Large intestine (tissue), 12 donors: ENCODE measurements at places on chromosomes 5 and 9. TPM values are rescaled to one million over a fixed set of nuclear protein-coding genes. Genes with fewer than 3 reads are reported as not detected.

DNA sequence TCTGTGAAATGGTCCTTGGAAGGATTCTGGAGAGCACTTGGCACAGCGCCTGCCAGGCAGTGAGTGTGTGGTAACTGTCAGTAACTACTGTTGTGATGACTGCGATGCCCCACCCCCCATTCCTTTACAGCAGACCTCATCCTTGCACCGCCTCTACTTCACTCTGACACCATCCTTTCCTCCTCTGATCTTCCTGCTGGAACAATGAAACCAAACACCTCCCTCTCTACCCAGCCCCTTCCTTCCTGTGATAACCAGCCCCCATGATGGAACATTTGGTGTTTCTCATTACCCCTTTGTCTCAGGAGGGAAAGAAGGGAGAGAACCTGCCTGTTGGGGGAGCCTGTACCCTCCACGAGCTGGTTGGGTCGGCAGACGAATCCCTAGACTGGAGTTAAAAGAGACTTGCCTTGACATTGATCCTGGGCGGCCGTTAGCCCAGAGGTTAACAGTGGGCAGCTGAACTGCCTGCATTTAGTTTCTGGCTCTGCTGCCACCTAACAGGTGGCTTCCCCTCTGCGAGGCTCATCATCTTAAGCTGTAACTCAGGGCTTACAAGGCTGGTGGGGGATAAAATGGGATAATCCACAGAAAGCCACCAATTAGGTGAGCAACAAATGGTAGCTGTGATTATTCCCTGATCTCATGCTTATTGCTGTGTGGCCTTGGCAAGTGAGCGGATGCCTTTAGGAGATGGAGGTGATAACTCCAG, 34.2 kb upstream of the GRPEL2 start:
- H3K4me1 ChIP-seq, result no peaks in the 10 kb centered on the region
- no peak overlapping the region for H3K27ac ChIP-seq
- no peaks in the 10 kb centered on the region for H3K36me3 ChIP-seq
- no peak for DNase-seq
- no peak overlapping the region for H3K4me3 ChIP-seq

DNA sequence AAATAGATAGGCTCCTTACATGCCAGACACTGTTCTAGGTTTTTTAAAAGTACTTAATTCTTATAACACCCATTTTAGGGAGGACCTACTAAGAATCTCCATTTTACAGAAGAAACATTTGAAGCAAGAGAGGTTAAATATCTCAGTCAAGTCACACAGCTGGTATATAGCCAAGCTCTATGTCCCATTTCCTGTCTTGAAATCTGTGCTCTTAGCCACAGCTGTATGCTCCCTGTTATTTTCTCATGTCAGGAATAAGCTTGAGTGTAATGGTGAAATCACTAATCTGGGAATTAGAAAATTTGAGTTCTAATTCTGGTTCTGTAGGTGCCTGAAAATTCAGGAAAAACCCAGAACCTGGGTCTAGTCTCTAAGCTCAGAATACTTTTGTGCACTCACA, 208.7 kb downstream of the BRINP1 start:
- no peaks in the 10 kb centered on the region for H3K27me3 ChIP-seq
- H3K36me3 ChIP-seq, result no peaks in the 10 kb centered on the region
- no peak for DNase-seq
- no peak overlapping the region for H3K27ac ChIP-seq
- no peak overlapping the region for H3K4me3 ChIP-seq

DIAPH1 gene
- 89.4 TPM for polyA plus RNA-seq

SLC1A3 gene
- 4.2 TPM for polyA plus RNA-seq

HRCT1 gene
- 1.6 TPM for polyA plus RNA-seq

GRCh38 chr9:100626949-100627348, 49.1 kb downstream of the CAVIN4 start:
- no peaks in the 10 kb centered on the region for H3K27me3 ChIP-seq
- no peaks in the 10 kb centered on the region for H3K4me1 ChIP-seq
- no peak overlapping the region for H3K27ac ChIP-seq

MYMK gene
- polyA plus RNA-seq, result 0.13 TPM

- H3K4me3 ChIP-seq, result no peak overlapping the region
- H3K27ac ChIP-seq, result no peak overlapping the region
- DNase-seq, result no peak
- H3K36me3 ChIP-seq, result no peaks in the 10 kb centered on the region
- H3K27me3 ChIP-seq, result no peaks in the 10 kb centered on the region
Measured at GRCh38 chr5:135322744-135323143, 76.3 kb downstream of the MACROH2A1 start.

CEL gene
- 268 TPM for polyA plus RNA-seq

DNA sequence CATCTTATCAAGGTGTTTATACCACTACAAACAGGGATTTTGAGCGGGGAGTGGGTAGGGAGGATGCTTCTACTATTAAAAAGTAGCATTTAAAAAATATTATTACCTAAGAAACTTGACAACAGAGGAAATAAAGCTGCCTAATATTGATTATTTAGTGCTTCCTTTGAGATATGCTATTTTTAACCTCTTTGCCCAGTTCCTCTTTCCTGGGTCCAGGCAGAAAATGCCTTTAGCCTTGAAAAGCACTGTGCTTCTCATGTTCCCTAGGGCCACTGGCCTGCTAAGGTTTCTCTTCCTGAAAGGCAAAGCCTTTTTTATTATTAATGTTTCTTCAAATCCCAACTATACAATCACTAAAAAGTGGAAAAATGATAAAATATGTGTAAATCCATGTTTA, 217.2 kb upstream of the HAPLN1 start:
- H3K4me1 ChIP-seq, result no peaks in the 10 kb centered on the region
- H3K27ac ChIP-seq, result no peak overlapping the region
- DNase-seq, result no peak
- no peak overlapping the region for H3K4me3 ChIP-seq
- no peaks in the 10 kb centered on the region for H3K27me3 ChIP-seq

ELAVL2 gene
- polyA plus RNA-seq, result 1.2 TPM

DNA sequence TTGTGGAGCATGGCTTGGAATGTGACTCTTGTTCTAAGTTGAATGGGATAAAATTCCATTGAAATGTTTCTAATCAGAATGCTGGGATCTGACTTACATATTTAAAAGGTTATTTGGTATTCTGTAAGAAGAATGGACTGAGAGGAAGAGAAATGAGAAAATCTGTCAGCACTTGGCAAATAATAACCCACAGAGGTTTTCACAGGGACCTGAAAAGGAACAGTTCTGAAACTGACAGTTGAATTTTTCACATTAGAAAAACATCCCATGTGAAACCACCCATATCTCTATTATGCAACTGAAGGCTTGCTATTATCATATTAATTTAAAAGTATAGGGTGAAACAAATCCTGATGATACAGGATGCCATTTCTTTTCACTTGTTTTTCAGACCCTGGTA, 302.7 kb downstream of the EPB41L4A start:
- no peaks in the 10 kb centered on the region for H3K36me3 ChIP-seq
- no peak overlapping the region for H3K4me3 ChIP-seq
- no peaks in the 10 kb centered on the region for H3K4me1 ChIP-seq
- H3K27me3 ChIP-seq, result no peaks in the 10 kb centered on the region
- H3K27ac ChIP-seq, result no peak overlapping the region

- H3K27me3 ChIP-seq, result no peaks in the 10 kb centered on the region
- H3K36me3 ChIP-seq, result no peaks in the 10 kb centered on the region
- H3K27ac ChIP-seq, result no peak overlapping the region
- no peak for DNase-seq
- no peak overlapping the region for H3K4me3 ChIP-seq
- no peaks in the 10 kb centered on the region for H3K4me1 ChIP-seq
Measured at GRCh38 chr5:115737452-115737851, 79.0 kb downstream of the CDO1 start.

PTPRD gene
- 12.0 TPM for polyA plus RNA-seq

DNA sequence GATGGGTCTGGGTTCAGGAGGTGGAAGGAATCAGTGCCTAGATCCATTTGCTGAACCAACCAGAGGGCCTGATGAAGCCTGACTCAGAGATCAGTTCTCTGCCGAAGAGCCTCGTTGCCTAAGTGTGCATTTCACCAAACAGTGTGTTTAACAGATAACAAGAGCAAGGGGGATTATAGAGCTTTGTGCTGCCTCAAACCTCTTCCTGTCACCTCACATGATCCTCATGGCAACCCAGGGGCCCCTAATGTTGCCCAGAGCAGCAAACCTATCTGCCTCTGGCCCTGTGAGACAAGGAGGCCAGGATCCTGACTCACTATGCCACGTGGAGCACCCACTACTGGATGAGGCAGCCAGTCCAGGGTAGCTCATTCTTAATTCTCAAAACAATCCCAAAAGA, 66.3 kb upstream of the EPB41L4B start:
- no peaks in the 10 kb centered on the region for H3K27me3 ChIP-seq
- H3K4me3 ChIP-seq, result no peak overlapping the region
- no peak for DNase-seq
- H3K4me1 ChIP-seq, result no peaks in the 10 kb centered on the region

LCN15 gene
- 14.0 TPM for polyA plus RNA-seq

- H3K27me3 ChIP-seq, result no peaks in the 10 kb centered on the region
- H3K4me1 ChIP-seq, result no peaks in the 10 kb centered on the region
- H3K4me3 ChIP-seq, result no peak overlapping the region
Measured at GRCh38 chr5:3741374-3741770, 145.7 kb downstream of the IRX1 start.

GRCh38 chr9:4324513-4324912, 24.6 kb upstream of the GLIS3 start:
- no peak overlapping the region for H3K4me3 ChIP-seq
- H3K27me3 ChIP-seq, result no peaks in the 10 kb centered on the region
- DNase-seq, result no peak
- no peaks in the 10 kb centered on the region for H3K36me3 ChIP-seq
- H3K27ac ChIP-seq, result no peak overlapping the region
- no peaks in the 10 kb centered on the region for H3K4me1 ChIP-seq

- DNase-seq, result peak; percentile 27
- H3K36me3 ChIP-seq, result no peaks in the 10 kb centered on the region
- peaks cover 11% of the 10 kb centered on the region for H3K27me3 ChIP-seq
- H3K4me3 ChIP-seq, result no peak overlapping the region
- H3K4me1 ChIP-seq, result peaks cover 16% of the 10 kb centered on the region
- H3K27ac ChIP-seq, result no peak overlapping the region
Measured at GRCh38 chr9:112921549-112921948, 30.9 kb upstream of the SLC46A2 start.

- no peaks in the 10 kb centered on the region for H3K4me1 ChIP-seq
- H3K36me3 ChIP-seq, result no peaks in the 10 kb centered on the region
- peak overlapping the region; percentile 88 for H3K4me3 ChIP-seq
Measured at GRCh38 chr5:66144834-66145390, 812 bp downstream of the SREK1 start.

DNA sequence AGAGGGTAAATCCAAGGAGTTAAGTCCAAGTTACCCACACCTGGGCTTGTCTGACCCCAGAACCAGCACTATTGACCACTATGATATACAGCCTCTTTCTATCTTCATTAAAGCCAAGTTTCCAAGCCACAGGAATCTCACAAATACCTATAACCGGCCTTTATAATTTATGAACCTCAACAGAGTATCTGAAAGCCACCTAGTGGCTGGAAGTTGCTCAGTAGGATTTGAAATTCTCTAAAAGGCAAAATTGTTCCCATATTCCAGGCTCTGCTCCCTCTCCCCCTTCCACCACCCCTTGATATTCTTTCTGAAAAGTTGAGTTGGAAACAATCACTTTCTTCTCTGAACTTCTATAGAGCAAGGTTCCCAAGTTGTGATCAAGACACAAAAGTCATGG, 106.4 kb upstream of the GPR151 start:
- no peak overlapping the region for H3K27ac ChIP-seq
- no peaks in the 10 kb centered on the region for H3K36me3 ChIP-seq
- no peak for DNase-seq
- H3K27me3 ChIP-seq, result no peaks in the 10 kb centered on the region
- no peaks in the 10 kb centered on the region for H3K4me1 ChIP-seq

GRCh38 chr9:36292641-36293040, 34.4 kb upstream of the GNE start:
- no peaks in the 10 kb centered on the region for H3K36me3 ChIP-seq
- no peak overlapping the region for H3K27ac ChIP-seq
- H3K27me3 ChIP-seq, result no peaks in the 10 kb centered on the region
- no peaks in the 10 kb centered on the region for H3K4me1 ChIP-seq

DNA sequence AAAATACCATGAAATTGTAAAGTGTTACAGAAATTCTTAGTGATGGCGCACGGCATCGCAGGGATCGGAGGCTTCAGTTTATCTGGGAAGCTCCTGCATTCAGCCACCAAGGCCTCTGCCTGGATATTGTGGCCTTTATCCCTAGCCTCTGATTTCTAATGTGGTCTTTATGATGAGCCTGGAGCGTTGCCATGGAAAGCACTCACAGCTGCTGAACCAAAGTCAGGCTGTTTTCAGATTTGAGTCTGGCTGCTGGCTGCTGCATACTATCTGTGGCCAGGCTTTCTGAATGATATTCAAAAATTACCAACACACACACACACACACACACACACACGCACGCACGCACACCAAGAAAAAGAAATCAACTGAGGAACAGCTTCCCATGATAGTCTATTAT, 101.1 kb upstream of the ZNF366 start:
- H3K27me3 ChIP-seq, result no peaks in the 10 kb centered on the region
- no peaks in the 10 kb centered on the region for H3K4me1 ChIP-seq
- no peak overlapping the region for H3K4me3 ChIP-seq
- DNase-seq, result peak; percentile 45

- no peak overlapping the region for H3K27ac ChIP-seq
- no peaks in the 10 kb centered on the region for H3K36me3 ChIP-seq
- H3K27me3 ChIP-seq, result peaks cover 11% of the 10 kb centered on the region
- H3K4me3 ChIP-seq, result no peak overlapping the region
- no peak for DNase-seq
- H3K4me1 ChIP-seq, result peaks cover 43% of the 10 kb centered on the region
Measured at GRCh38 chr9:109316207-109316640, 4.6 kb downstream of the EPB41L4B start.

FBXL17 gene
- polyA plus RNA-seq, result 20.4 TPM

GRCh38 chr5:124764992-124765611, 18.7 kb upstream of the ZNF608 start:
- H3K27ac ChIP-seq, result no peak overlapping the region
- no peak overlapping the region for H3K4me3 ChIP-seq
- DNase-seq, result no peak
- no peaks in the 10 kb centered on the region for H3K4me1 ChIP-seq
- H3K27me3 ChIP-seq, result no peaks in the 10 kb centered on the region

DNA sequence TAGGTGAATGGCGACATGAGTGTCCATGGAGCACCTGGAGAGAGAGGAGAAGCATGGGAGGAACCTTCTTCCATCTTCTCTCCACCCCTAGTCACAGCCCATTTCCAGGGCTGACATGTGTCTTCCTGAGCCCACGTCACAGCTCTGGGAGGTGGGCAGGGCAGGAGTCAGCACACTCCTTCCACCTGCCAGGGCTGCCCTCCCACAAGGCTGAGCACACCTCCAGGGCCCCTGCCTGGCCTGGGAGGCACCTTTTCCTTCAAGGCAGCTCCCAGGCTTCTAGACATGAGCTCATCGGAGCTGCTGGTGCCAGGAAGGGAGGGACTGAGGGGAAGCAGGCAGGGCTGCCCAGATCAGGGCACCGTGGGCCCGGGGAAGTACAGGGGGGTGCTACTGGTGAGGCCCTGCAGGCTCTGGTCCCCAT, 13.6 kb upstream of the SYNPO start:
- peaks cover 26% of the 10 kb centered on the region for H3K4me1 ChIP-seq
- H3K27me3 ChIP-seq, result no peaks in the 10 kb centered on the region
- H3K36me3 ChIP-seq, result peaks cover 29% of the 10 kb centered on the region
- H3K27ac ChIP-seq, result no peak overlapping the region
- no peak for DNase-seq

ANKH gene
- 85.6 TPM for polyA plus RNA-seq

XRCC4 gene
- 8.5 TPM for polyA plus RNA-seq
